ENCODE measurements at places on chromosomes 5 and 9.

DNA sequence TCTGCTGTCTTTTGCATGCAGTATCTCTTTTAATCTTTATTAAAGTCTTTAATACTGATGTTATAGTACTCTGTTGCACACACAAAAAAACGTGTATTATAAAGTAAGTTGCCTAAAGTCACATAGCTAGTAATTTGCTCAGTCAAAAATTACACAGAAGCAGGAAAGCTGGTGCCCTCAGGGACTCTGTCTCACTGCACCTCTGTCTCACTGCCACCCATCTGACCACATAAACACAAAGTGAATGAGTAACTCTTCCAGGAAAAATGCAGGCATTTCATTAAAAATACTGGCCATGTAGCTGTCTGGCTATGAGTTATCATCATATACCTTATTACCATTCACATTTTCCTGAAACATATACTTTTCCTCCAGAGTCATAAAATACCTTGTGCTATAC is 591.7 kb downstream of the CSNK1G3 start:
- DNase-seq, result no peak

DNA sequence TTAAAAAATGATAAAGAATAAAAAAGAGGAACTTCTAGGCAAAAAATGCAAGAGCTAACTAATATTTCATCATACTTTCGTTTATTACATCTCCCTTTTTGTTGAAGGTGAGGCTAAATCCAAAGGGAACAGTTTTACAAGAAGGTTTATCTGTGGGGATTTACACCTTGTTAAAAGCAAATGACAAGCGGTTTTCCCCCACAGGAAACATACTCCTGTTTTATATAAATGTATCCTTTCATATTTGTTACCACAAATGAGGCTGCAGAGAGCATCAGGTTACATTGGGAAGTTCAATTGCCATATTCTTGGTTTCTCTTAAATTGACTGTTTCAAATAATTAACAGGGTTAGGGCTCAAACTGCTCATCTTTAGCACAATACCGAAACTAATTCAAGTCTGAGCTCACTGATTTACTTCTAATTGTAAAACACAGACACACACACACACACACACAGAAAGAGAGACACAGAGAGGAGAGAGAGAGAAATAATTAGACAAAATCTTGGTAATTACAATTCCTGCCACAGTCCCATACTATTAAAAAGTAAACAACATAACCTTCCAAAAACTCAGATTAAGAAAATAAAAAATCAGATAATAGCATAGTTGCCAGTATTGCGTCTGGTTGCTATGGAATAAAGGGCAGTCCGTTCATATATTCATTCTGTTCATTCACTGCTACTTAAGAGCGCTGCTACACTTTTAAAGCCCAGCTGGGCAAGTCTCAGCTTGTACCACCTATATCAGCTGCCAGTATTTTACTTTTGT is 17.1 kb downstream of the RFX3 start:
- DNase-seq, result no peak

DNA sequence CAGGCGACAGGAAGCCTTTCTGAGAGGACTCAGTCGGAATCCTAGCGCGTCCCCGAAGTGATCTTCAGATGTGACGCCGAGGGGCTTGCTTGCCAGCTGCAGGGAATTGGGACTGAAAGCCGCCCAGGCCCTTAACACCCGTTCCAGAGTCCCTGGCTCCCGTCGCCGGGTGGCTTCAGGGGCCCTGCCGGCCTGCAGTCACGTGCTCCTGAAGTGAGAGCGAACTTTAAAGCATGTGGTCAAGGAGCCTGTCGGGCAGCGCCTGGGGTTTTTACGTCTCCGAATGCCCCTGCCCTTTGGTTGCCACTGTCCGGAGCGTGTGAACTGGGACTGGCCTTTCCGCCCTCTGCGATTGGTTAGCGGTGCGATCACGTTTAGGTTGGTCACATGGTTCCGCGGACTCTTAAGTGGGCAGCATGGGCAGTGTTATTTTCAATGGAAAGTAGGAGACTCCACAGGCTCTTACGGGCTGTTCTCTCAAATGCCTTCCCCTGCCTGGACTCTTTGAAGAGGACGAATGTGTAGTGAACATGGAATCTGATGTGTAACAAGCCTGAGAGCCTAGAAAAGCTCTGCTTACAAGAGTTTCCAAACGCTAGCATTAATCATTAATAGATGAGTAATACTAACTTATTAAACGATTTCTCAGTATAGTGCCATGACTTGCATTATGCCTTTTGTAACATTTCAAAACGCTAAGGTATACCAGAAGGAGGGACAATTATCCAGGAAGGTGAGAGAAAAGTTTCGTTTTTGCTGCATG is 1.9 kb downstream of the VLDLR start:
- DNase-seq, result no peak

DNA sequence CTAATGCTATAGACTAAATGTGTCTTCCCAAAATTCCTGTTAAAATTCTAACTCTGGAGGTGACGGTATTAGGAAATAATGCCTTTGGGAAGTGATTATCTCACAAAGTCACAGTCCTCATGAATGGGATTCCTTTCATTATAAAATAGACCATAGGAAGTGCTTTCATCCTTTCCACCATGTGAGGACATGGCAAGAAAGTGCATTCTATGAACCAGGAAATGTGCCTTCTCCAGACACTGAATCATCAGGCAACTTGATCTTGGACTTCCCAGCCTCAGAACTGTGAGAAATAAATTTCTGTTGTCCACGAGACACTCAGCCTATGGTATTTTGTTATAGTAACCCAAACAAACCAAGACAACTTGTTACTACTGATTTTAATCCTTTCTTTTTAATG is 582.4 kb upstream of the C9orf72 start:
- no peak for DNase-seq

GRCh38 chr5:109987970-109988369 is 298.2 kb downstream of the MAN2A1 start:
- DNase-seq, result no peak

DNA sequence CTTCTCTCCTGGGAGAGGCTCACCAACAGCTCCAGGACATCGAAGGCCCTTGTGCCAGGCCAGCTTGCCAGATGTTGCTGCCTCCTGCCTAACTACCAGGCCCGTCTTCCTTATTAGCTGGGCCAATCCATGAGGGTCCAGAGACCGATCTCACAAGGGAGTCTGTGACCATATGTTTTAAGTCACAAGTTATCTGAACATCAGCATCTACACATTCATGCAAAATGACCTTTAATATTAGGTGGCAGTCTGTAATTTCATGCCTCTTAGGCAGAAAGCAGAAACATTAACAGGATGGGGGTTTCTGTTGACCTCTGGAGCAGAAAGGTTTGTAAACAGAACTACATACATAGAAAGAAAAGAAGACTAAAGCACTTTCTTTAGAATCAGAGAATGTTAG is 75.1 kb upstream of the SLC25A51 start:
- DNase-seq, result no peak

DNA sequence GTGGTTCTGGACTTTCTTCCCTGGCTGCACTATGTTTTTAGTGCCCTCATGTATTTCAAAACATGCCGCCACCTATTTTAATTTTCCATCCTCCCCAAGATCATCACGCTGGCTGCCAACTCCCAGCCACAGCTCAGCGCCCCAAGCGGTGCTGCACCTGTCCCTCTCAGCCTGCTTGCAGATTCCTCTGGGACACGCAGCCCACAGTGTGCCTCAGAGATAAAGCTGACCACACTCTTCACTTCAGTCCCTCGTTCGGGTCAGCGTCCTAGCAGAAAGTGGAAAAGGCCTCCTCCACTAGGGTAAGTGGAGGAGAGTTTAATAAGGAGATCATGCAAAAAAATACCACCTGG is 56.2 kb upstream of the CKS2 start:
- DNase-seq, result no peak

GRCh38 chr9:79120941-79121340 is 450.8 kb upstream of the TLE4 start:
- no peak for DNase-seq

DNA sequence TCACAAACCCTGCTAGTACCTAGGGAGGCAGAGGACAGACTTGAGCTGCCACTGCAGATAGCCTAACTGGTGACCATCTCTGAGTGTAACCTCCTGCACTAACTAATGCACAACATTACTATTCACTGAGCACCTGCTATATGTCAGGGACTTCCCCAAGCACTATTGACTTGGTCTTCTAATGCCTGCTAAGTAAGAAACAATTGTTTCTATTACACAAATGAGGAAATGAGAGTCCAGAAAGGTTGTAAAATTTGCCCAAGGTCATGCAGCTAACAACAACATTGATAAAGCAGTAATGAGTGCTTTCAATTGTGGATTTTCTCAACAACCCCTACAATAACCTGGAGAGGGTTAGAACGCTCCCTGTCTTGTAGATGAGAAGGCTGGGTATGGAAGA is 183.7 kb downstream of the ZNF462 start:
- DNase-seq, result no peak

GRCh38 chr5:159725475-159725874 is 190.8 kb upstream of the ADRA1B start:
- no peak for DNase-seq

GRCh38 chr5:36944607-36945225 is 68.1 kb downstream of the NIPBL start:
- peak; percentile 64 for DNase-seq

DNA sequence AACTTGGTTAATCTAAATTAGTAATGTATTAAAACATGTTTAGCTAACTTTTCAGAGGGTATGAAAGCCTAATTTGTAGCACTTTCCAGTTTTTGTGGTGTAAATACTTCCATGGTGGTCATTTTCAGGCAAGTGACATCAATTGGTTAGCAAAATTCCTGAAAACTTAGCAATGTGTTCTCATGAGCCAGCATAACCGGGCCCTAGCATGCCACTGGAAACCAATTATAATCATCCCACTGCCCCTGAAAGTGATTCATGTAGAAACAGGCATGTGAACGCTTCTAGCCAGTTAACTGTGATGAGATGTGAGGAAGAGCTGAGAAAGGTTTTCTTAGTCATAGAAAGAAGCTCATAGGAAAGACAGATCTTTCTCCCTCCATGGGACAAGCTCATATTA is 417.2 kb downstream of the TLR4 start:
- DNase-seq, result no peak

DNA sequence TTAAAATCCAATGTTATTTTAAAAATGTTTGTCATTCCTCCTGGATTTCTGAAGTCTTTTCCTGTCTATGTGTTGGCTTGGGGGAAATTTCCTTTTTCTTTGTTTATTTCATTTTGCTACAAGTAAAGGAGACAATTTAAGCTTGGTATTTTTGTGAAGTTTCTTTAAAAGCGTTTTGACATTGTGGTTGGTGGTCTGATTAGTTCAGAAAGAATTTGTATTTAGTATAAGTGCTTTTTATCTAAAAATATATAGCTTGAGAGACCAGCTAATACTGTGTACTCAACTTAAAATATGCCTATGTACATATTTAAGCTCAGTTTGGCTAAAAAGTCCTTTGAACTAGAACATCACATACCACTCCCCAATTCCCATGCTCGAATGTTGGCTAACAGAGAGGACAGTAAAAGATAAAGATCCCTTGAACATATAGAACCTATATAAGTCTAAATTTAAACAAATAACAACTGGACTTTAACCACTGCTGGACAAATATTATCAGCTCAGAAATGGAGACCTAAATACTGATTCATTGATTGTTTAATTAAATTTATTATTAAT is 237.6 kb downstream of the TLE4 start:
- no peak for DNase-seq

GRCh38 chr9:129761901-129762369 is 9.1 kb upstream of the PTGES start:
- DNase-seq, result no peak

DNA sequence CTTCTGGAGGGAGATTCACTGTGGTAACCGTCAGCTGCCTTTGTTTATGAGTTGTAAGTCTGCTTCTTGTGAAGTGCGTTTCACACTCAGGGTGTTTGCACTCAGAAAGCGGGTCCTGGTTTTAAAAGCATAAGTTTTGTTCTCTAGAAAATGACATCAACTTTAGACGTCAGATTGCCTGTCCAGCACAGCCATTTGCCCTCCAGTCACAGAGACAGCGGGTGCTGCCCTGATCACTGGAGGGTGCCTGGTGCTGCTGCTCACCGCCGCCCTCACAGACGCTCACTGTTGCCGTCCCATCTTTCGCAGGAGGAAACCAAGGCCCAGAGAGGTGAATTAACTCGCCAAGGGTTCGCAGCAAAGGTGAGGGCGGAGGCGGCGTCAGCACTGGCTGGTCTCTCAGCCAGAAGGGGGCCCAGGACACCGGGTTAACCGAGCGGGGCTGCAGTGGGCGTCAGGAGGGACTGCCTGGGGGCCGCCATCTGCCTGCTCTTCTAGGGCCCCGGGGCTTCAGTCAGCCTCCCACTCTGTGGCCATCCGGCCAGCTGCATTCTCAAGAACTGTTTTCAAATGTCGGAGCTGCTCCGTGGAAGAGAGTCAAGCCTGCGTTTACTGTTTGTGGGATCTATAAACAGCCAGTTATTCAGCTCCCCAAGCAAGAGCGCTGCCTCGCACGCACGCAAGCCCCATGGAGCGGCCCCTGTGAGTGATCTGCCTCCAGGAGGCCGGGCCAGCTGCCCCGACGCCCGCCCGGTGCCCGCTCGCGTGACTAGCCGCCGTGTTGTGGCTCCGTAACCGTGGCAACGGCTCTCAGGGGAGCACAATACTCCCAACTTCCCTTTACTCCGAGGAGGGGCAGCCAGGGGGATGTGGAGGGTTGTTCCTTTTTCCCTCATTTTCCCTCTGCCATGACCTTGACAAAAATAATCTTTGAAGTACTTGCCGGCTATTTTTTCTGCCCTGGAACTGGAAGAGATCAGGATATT is 43.4 kb upstream of the EXOC3 start:
- peak; percentile 36 for DNase-seq

DNA sequence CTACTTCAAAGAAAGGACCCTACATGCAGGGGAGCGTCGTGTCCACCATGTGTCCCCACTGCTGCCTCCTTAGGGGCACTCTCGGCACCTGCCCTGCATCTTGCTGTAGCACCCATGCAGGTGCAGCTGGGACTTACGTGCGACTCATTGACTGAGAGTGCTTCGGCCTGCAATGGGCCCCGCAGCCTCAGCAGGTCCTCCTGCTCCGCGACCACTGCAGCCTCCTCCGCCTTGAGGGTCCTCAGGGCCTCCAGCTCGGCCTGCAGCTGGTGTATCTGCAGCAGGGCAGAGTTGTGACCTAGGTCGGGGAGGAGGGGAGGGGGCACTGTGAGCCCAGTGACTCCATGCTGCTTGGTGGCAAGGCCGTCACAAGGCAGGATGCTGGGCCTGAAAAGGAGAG is 27.1 kb downstream of the ARPC5L start:
- no peak for DNase-seq

DNA sequence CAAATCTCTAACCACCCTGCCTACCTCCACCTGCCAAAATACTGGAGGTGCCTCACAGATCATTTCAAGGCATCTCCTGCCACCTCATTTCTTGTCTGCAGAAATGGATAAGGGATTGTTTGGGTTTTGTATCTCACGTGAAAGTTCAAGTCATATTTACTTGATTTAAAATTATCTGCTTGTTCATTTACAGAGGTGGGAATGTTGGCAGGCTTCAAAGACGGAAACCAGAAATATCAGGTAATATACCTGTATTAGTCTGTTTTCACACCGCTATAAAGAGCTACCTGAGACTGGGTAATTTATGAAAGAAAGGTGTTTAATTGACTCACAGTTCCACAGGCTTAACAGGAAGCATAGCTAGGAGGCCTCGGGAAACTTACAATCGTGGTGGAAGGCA is 85.4 kb downstream of the CAAP1 start:
- DNase-seq, result no peak

- DNase-seq, result no peak
These were observed 41.0 kb upstream of the EQTN start for GRCh38 chr9:27337833-27338526.

GRCh38 chr5:115549154-115549553 is 4.6 kb upstream of the FEM1C start:
- no peak for DNase-seq
